ENCODE measurements at places on chromosomes 6 and 20.

- no peak for DNase-seq
Measured at GRCh38 chr6:83600459-83600858, 88.1 kb downstream of the PRSS35 start.

- no peak for DNase-seq
Measured at GRCh38 chr6:3750317-3751076, 1.0 kb downstream of the PXDC1 start.

DNA sequence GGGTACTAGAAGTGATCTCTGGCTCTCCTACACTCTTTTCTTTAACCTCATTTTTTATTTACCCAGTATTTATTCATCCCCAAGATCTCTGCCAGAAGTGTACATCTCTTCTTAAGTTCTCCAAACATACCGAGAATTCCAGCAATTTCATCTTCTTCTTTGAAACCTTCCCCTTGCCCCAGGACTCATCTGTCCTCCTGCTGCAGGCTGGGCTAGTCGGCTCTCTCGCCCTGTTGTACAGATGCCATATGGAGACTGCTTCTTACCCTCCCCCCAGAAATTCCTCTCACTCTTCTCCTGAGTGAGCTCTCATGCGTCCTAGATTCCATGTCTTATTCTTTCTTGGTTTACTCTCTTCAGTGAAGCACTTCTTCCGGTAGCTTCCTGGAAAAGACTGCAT is 21.9 kb upstream of the PNRC1 start:
- DNase-seq = no peak

- no peak for DNase-seq
Measured at GRCh38 chr6:37259191-37259590, 1.2 kb upstream of the TMEM217 start.

GRCh38 chr6:132017942-132018341 is 66.8 kb upstream of the CCN2 start:
- no peak for DNase-seq

- no peak for DNase-seq
Measured at GRCh38 chr6:125471667-125472066, 169.9 kb upstream of the HDDC2 start.

All from stimulated activated CD4-positive, alpha-beta T cell treated with anti-CD3 and anti-CD28 coated beads, Interleukin-12 subunit alpha, Interleukin-12 subunit beta, amount 100 ng/mL, for 48 hours (primary cell).